Stimulated activated CD8-positive, alpha-beta memory T cell treated with anti-CD3 and anti-CD28 coated beads, Interleukin-7, amount 100 ng/mL, for 4 hours (primary cell): ENCODE measurements at places on chromosomes 3 and 15.

GRCh38 chr3:468172-468571, 271.6 kb downstream of the CHL1 start:
- no peak for DNase-seq

GRCh38 chr15:101371081-101371480, 76.0 kb upstream of the SNRPA1 start:
- no peak for DNase-seq

DNA sequence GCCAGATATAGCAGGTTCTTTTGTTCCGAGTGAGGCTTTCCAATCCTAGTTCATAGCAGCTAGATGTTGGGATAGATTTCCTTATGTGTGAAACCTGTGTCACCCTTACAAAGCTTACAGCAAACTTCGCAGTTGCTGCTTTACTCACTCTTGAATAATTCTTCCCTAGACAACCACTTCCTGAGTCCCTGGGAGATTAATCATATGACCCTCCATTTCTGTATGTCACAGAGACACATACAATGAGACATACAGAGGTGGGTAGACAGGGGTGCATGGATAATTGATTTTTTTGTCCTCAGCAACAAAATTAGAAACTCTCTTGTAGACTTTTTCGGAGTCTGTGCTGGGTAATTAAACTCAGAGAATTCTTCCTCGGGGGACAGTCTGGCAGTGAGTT, 163.2 kb downstream of the NSUN3 start:
- no peak for DNase-seq

- DNase-seq: no peak
Observed at GRCh38 chr15:67397139-67397538, 123.8 kb upstream of the C15orf61 start.

DNA sequence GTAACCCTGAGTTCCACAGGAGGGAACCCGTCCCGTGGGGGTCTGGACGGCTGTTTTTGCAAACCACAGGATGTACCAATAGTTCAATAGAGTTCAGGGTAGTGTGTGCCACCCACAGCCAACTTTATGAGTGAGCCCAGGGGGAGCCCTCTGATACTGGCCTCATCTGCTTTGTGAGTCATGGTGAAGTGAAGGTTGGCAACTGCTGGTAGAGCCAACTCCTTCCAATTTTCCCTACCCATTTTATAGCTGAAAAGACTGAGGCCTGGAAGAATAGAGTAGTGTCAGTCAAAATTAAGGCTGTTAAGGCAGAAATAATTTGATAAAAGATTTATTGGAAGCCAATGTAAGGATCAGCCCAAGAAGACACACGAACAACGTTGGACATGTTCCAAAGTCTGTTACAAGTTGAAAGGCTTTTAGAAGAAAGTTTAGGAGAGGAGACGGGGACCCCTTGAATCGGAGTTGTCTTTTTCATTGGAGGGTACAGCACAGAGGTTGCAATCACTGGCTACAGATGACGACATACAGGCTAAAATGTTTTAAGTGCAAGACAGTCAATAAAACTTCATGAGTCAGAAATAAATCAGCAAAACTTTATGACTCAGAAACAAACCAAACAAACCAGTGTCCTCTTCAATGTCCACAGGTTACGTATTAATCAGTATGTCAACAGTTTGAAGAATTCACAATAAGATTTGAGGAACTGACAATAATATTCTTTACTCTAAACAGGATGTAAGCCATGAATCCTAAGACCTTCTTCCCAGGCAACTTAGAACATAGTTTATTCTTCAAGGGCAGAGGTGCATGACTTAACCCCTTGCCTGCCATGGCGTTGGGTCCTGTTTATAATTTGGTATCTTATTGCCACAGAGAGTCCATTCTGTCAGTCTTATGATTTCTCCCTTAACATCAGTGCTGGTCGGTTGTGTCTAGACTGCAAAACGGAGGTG, 62.9 kb upstream of the NR2E3 start:
- DNase-seq: no peak

DNA sequence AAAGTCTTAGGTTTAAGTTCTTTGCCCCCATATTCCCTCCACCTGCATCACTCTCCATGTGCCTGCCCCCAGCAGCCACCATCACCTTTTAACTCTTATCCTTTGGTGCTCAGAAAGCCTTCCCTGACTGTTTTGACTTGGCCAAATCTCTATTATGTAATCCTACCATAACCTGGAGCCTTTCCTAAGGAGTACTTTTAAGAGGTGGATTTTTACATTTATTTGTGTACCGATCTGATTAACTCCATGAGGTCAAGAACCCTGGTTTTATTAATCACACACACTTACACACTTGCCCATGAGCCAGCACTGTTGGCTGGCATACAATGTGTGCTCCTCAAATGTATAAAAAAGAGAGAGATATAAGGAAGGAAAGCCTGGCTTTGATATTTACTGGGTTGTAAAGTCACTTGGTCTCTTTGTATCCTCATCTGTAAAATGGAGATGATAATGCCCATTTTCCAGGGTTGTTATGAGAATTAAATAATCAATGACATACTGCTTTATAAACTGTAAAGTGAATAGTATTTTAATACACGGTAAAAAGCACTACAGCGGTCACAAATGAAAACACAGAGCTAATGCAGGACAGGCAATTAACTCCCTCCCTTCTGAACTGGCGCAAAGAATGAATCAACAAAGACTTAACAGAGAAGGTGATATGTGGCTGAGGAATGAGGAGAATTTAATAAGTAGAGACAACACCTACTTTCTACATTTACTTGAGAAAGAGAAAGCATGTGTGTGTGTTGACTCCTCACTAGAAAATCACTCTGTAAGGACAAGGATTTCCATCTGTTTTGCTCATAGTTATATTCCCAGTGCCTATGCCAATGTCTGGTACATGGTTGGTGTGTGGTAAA, 45.4 kb downstream of the ATP13A4 start:
- no peak for DNase-seq

GRCh38 chr3:189146848-189147247, 24.9 kb upstream of the TPRG1 start:
- no peak for DNase-seq
